RPMI8226 (cell line): ENCODE measurements at places on chromosomes 5 and 9.

DNA sequence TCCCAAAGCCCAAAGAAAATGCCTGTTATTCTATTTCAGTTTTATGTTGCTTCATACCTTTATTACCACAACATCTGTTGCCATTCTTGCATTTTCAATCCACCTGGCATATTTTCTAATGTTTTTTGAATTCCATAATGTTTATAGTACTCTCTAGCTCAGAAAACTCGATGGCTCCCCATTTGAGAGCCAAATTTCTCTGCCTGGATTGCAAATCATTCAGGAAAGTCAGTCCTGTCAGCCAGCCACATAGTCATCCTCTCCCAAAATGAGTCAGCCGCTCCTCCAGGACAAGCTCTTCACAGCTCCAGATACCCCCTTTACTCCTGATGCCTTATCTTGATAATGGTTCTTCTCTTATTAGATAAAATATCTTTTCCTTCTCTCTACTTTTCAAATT, 78.2 kb upstream of the ADCY2 start:
- no peak for DNase-seq

- DNase-seq: no peak
These were observed 69.6 kb downstream of the NMUR2 start for GRCh38 chr5:152335461-152335860.

GRCh38 chr5:139949710-139950109, 93.4 kb downstream of the NRG2 start:
- DNase-seq: no peak

DNA sequence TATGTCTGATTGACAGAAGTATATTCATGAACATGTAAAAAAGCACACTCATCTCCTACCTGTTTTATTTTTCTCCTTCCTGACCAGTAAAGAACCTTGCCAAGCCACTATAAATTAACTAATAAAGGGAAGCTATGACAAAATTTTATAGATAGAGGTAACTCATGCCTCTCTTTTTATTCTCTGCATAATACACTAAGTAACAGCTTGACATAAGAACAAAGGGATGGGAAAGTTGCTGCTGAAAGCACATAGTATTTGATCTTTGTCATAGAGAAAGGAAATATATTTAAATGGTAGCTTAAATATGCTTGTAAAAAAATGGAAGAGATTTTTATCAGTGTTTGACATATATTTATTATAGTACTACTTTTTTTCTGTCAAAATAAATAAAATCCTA, 1065.7 kb upstream of the CDH9 start:
- DNase-seq: no peak

DNA sequence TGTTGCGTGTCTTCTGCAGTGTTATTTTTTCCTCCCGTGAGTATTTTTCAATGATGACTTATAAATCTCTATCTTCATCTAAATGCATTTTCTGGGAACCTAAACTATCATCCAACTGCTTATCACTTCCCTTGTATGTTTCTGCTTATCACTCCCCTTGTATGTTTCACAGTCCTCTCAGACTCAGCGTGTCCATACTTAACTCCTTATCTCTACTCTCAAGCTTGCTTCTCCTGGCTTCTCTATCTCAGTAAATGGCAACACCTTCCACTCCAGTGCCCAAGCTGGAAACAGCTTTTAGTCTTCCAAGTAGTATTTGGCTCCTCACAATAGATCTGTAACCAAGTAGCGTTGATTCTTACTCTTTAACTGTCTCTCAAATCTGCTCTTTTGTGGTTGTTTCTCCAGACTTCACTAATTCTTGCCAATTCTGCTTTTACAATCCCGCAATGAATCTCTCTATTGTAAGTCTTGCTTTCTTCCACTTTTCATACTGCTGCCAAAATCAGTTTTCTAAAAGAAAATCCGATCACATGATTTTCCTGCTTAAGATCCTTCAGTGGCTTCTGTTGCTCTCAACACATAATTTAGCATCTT, 33.8 kb upstream of the TXNDC8 start:
- no peak for DNase-seq

GRCh38 chr5:78975035-78975434, 10.1 kb downstream of the ARSB start:
- no peak for DNase-seq
